ENCODE measurements at places on chromosomes 11 and 22.

DNA sequence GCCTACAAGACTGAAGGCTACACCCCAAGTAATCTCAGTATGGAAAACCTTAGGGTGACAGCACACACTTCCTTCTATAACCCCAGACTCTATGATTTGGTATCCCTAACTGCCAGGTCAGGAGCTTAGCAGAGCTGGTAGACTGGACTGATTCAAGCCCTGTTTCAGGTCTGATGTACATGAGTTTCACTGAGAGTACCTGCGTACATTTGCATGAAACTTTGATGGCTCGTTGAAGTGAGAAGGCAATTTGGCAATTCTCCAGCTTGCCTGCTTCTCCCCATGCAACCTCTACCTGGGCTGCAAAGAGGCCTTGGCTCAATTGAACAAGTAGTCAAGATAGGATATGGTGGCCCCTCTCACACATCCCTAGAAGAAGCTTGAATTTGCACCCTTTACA, 10.2 kb downstream of the FIBIN start:
- DNase-seq, result no peak

DNA sequence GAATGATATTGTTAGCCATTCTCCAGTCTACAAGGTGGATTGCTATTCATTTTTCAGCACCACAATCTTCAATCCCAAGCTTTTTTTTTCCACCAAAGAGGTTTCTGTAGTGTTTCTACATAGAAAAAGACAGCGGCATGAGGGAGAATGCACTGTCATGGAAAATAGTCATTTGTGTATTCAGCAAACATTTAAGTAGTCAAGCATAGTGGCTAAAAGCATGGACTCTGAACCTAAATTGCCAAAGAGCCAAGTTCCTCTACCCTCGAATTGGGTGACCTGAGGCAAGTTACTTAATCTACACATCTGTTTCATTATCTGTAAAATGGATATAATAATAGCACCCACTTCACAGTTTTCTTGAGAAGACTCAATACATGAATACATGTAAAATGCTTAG, 14.2 kb downstream of the GAS2 start:
- no peak for DNase-seq

- no peak for DNase-seq
Observed at GRCh38 chr11:19455731-19456130, 215.0 kb upstream of the E2F8 start.

DNA sequence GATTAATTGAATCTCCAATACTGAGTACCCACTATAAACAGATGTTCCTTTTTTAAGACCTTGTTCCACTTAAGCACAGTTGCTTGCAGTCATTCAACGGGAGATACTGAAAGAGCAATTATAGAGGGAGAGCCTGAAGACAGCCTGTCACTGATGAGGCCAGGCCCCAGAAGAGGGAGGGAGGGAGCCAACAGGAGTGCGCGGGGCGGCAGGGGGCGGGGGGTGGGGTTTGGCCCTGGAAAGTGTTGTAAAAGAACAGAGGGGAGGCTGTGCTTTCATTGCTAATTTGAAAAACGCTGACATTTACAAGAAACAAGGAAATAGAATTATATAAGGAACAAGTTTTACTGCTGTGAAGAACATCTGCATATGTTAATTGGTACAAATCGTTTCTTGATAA, 53.1 kb downstream of the MAP6 start:
- DNase-seq, result no peak

- DNase-seq, result no peak
Observed at GRCh38 chr11:62627713-62628112, 5.9 kb upstream of the B3GAT3 start.

DNA sequence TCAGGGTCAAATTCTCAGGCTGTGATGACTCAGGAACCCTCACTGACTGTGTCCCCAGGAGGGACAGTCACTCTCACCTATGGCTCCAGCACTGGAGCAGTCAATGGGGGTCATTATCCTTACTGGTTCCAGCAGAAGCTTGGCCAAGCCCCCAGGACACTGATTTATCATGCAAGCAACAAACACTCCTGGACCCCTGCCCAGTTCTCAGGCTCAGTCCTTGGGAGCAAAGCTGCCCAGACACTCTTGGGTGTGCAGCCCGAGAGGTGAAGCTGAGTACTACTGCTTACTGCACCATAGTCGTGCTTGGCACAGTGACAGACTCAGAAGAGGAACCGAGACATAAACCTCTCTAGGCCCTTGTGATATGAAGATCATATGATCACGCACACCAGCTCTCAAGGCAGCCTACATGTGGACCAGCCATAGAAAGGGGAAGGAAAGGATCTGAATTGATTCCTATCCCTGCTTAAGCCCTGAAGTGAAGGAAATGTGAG, 58.2 kb downstream of the ZNF280B start:
- no peak for DNase-seq

GRCh38 chr11:34120651-34121050, 15.2 kb downstream of the NAT10 start:
- DNase-seq, result no peak

Measured in SIG-M5 (cell line).